ENCODE measurements at places on chromosomes 2 and 18.

DNA sequence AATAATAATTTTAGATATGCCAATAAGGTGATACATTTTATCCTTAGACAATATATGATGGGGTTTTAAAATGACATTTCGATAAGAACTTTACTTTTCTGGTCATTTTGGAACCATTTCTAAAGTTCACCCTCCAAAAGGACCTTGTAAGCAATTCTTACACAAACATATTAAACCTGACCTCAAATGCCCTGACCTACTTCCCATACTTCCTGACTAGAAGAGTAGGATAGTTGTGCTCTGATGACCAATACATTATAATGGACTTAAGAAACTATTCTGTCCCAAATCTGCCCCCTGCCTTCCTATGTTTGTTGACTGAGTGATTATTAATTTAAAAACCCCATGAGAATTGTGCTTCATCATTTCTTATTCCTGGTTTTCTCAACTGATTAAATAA is 24.6 kb downstream of the GCA start:
- no peak for DNase-seq

GRCh38 chr18:55400081-55400480 is 187.9 kb downstream of the TCF4 start:
- no peak for DNase-seq

DNA sequence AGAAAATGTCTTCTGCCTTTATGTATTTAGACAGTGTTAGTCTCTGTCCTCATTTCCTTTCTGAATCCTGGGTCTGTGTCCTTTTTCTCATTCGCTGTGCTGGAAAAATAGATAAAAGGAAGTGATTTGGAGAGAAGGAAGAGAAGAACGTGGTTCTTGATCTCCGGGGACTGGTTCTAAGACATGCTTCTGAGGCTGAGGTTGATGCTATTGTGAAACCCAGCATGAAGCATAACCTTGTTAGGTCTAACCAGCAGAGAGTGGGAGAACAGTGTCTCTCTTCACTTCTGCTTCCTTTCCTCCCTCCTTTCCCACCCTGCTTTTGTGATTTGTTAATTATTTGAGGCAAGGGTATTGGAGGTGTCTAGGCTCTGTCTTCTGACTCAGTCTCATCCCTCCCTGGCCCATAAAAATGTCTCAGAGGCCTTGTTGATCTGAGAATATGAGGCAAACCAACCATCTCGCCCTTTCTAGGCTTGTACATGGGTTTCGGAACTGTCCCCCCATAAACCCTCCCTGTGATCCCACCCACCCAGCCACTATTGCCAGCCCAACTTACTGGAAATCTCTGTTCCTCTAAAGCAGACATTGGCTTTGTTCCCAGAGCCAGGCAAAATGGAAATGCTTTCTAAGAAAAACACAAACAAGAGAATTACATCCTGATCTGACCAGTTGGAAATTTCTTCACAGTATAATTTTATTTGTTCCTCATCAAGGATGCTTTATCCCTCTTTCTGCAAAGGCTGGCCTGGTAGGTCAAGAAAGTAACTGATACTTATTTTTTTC is 360.6 kb upstream of the TNP1 start:
- DNase-seq = no peak

GRCh38 chr18:59893971-59894370 is 5.8 kb upstream of the PMAIP1 start:
- DNase-seq = no peak

DNA sequence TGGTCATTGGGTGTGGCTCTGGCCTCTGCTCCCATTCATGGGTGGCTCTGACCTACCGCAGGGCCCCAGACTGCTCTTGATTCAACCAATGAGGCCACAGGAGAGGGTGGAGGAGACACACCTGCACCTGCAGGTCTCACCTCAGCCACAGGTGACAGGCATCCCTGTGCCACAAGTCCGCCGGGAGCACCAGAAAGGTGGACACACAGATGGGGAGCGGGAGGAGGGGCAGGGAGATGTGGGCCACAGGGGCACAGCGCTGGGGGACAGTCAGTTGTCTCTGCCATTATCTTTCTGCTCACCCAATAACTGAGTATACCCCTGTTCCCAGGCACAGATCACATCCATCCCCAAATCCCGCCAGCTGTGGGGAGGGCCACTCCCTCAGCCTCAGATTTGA is 189.1 kb upstream of the SALL3 start:
- no peak for DNase-seq

DNA sequence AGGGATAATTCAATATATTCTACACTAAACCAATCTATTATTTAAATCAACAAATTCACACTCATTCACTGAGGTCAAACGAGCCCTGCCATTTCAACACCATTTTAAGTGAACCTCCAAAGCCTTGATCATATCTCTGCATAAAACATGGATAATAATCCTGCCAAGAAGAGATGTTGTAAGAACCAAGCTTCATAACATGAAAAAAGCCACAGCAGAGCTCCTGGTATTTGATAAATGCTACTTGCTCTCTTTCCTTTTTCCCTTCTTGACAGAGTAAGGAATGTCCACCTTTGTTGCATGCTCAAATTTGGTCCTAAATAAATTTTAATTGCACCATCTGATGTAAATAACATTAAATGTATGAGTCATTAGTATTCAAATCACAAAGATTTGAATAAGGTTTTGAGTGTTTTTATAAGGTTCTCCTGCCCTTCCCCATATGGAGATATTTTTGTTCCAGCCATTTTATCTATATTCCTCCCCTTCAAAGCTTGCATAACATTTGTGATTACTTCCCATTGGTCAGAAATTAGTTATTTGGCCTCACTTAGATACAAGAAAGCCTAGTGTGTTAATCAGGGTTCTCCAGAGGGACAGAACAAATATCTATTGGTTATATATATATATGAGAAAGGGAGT is 318.8 kb downstream of the RND3 start:
- DNase-seq = no peak

DNA sequence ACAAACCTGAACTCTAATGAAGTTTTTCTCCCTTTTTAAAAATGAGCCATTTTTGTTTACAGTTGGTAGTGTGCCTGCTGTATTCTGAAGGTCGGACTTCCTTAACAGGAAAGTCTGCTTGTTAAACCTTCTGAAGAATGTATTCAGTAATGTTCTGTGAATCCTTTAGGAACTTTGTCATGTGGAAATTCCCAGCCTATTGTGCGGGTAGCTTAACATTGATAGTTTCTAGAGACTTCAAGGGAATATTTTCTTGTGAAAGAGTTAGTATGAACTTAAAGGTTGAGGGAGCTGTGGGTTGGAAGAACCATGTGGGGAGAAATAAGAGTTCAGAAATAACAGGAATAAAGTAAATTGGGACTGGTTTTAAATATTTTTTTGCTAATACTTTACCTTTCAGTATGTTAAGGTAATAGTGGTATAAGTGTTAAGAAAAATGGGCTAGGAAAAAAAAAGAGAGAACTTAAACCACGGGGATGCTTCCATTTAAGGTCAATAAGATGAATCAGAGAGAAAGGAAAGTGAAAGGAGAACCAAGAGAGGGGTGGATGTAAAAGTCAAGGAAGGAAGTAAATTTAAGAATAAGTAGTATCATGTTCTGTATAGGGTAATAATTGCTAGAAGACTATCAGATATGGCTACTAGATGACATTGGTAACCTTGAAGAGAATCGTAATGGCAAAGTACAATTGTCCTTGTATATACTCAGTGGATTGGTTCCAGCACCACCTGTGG is 90.5 kb downstream of the PMS1 start:
- DNase-seq = no peak

DNA sequence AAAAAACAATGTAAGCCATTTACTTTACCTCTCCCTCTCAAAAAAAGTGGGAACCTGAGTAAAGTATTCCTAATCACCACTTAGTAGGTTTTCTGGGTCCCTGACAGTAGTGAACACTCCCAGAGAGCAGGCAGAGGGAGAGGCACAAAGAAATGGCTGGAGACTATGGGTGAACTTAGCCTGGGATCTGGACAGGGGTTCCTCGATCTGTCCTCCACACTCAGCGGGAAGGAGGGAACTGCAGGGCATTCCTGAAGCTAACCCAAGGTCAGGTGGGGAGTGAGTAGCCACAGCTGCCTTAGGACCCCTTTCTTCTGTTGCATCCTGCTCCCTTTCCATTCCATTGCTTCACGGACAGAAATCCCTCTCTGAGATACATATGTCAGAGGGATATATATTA is 155.3 kb downstream of the TPGS2 start:
- DNase-seq = no peak

GRCh38 chr2:16882706-16883105 is 217.1 kb upstream of the CYRIA start:
- no peak for DNase-seq

GRCh38 chr2:169108099-169108884 is 38.9 kb downstream of the DHRS9 start:
- no peak for DNase-seq

All from memory B cell (primary cell).